Bone marrow (tissue), 2 donors: ENCODE measurements at places on chromosomes 12 and 14.

- DNase-seq = no peak
These were observed 4.4 kb upstream of the ZNF839 start for GRCh38 chr14:102315121-102315520.

GRCh38 chr12:104551-105081, 38.0 kb downstream of the IQSEC3 start:
- no peak for DNase-seq

GRCh38 chr14:105499256-105500035, 8.4 kb downstream of the TEDC1 start:
- no peak for DNase-seq

- no peak for DNase-seq
These were observed 3.2 kb downstream of the SLC38A6 start for GRCh38 chr14:60984196-60984595.

GRCh38 chr14:96178461-96179321, 25.9 kb upstream of the BDKRB2 start:
- no peak for DNase-seq

GRCh38 chr14:76926521-76927251, 100.5 kb downstream of the LRRC74A start:
- peak; percentile 68 for DNase-seq

DNA sequence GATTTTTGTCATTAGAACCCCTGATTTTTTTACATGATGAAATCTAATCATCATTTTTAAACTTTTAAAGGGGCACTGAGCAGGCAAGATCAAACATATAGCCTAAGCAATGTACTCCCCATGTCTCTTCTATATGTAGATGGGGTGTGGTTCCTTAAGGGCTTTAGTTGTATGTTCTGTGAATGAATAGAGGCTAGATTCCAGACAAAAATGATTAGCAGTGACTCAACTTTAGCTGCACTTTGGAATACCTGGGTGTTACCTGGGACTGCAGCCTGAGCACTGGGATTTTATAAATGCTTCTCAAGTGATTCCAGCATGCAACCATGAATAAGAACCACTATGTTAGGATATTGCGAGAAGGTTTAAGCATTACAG, 256.7 kb upstream of the PLEKHG7 start:
- no peak for DNase-seq

- no peak for DNase-seq
These were observed 221.2 kb upstream of the FLRT2 start for GRCh38 chr14:85308531-85309300.
